ENCODE measurements at places on chromosomes 12 and 14. TPM values are rescaled to one million over a fixed set of nuclear protein-coding genes. Genes with fewer than 3 reads are reported as not detected.

The E2F7 gene
- total RNA-seq: 9.1 TPM

GRCh38 chr12:42819846-42820245 lies 230.3 kb upstream of the PRICKLE1 start:
- H3K4me3 ChIP-seq: no peak overlapping the region
- H3K27me3 ChIP-seq: no peaks in the 10 kb centered on the region
- H3K27ac ChIP-seq: no peak overlapping the region
- no peaks in the 10 kb centered on the region for H3K4me1 ChIP-seq
- H3K36me3 ChIP-seq: no peaks in the 10 kb centered on the region

DNA sequence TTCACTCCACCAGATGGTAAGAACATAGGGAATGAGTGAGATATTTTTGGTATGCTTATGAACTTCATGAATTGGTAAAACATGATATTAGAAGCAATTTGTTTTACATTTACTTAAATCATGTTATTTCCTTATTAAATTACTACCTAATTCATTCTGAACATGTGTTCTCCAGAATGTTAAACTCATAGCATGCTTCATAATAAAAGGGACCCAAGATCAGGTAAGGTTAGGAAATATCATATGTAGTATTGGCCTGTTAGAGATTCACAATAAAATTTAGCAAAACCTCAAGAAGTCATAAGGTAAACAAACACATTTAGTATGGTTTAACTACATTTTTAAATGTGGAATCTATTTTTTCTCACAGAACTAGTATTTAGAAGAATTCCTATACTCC lies 28.2 kb downstream of the PTPRQ start:
- no peak for DNase-seq
- no peaks in the 10 kb centered on the region for H3K36me3 ChIP-seq
- no peaks in the 10 kb centered on the region for H3K4me1 ChIP-seq
- H3K27me3 ChIP-seq: no peaks in the 10 kb centered on the region

DNA sequence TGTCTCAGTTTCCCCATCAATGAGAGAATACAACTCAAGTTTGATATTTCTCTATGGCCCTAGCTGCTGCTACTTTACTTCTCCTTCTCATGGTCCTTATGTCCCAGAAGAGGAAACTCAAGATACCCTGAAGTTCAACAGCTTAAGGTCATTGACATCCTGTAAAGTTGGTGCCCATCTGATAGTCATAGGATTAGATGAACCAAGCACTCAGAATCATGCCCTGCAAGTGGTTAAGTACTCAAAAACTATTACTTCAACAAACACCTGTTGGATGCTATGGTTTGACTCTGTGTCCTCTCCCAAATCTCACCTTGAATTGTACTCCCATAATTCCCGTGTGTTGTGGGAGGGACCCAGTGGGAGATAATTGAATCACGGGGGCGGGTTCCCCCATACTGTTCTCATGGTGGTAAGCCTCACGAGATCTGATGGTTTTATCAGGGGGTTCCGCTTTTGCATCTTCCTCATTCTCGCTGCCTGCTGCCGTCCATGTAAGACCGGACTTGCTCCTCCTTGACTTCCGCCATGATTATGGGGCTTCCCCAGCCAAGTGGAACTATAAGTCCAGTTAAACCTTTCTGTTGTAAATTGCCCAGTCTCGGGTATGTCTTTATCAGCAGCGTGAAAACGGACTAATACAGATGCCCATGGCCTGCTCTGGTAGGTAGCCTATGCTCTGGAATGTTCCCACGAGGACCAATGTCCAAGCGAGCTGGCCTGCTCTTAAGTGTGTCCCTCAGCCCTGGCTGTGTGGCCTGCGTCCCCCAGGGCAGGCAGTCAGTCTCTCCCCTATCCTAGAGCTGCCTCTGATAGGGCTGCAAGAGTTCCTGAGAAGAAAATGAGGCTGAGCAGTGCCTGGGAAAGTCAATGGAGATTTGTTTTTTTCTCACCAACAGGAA lies 18.1 kb downstream of the CAMKK2 start:
- no peaks in the 10 kb centered on the region for H3K27me3 ChIP-seq
- H3K4me1 ChIP-seq: no peaks in the 10 kb centered on the region
- DNase-seq: no peak
- no peak overlapping the region for H3K4me3 ChIP-seq
- H3K27ac ChIP-seq: no peak overlapping the region

- no peak overlapping the region for H3K4me3 ChIP-seq
- no peak overlapping the region for H3K27ac ChIP-seq
- peaks cover 5% of the 10 kb centered on the region for H3K36me3 ChIP-seq
Observed at GRCh38 chr14:73777420-73777819, 63.2 kb upstream of the PNMA1 start.
